ENCODE measurements at places on chromosomes 16 and 17.

- no peak for DNase-seq
Measured at GRCh38 chr16:63945806-63946205, 1176.1 kb downstream of the CDH11 start.

GRCh38 chr17:74325743-74326379, at the start of gene KIF19:
KIF19 (plus strand) TSS chr17:74326226; CDS start chr17:74326350, 124 bp downstream.
- DNase-seq = no peak

GRCh38 chr16:64089697-64090096, 1032.2 kb downstream of the CDH11 start:
- no peak for DNase-seq

GRCh38 chr17:38815576-38816193, 9.4 kb downstream of the CWC25 start:
- DNase-seq = no peak

GRCh38 chr17:2814481-2815341, 18.5 kb downstream of the RAP1GAP2 start:
- no peak for DNase-seq

GRCh38 chr17:82831041-82831817, 8.6 kb downstream of the ZNF750 start:
- no peak for DNase-seq

GRCh38 chr16:21223787-21224186, 9.7 kb upstream of the ANKS4B start:
- no peak for DNase-seq

DNA sequence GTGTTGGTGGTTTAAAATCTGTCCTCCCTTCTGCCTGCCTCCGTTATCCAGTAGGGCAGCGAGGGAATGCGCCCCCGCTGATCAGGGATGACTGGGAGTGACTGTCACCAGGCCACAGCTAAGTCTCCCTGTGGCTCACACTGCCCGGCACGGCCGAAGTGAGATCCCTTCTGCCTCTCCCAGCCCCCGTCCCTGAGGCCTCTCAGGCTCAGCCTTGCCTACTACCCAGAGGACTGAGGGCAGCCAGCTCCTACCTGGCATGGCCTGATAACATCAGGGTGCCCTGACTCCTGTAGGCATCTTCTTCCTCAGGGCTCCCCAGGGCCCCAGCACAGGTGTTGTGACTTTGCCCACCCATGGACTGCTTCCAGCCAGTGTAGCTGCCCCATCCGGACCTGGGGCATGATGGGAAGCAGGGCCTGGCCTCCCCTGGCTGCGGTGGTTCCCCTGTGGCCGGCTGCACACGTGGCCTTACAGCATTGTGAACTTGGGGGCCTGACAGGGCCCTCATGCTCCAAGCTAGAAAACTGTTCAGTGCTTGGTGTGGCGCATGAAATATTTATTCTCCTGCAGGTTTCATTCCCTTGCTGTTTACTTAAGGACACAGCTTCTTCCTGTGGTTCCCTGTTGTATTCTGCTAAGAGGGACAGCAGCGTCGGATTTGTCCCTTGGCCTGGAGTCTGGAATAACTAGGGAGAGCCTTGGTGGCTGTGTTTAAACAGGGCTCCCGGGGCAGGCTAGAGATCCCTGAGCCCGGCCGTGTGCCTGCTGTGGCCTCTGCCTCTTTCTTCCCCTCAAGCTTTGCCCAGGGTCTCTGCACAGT, 30.0 kb downstream of the GINS2 start:
- DNase-seq = no peak

- DNase-seq = no peak
Measured at GRCh38 chr16:87424266-87424665, 32.1 kb downstream of the MAP1LC3B start.

DNA sequence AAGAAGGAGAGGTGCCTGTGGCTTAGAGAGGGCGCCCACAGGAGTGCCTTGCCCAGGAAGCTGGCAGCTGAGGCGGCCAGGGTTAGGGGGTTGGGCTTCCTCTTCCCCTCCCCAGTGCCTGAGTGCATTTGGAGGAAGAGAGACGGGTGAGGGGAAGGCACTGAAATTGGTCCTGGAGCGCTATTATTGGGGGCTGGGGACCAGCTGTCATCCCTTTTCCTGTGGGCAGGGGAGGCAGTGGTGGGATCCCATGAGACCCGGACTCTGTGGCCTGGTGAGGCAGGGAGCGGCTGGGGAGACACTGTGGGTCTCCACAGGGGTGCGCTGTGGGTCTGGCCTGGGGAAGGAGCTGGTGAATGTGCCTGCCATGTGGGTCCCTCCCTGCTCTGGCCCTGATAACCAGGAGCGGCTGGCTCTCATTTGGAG, 259.7 kb downstream of the SEC14L1 start:
- DNase-seq = peak; percentile 43

GRCh38 chr16:72743011-72743761, 304.7 kb downstream of the ZFHX3 start:
- no peak for DNase-seq

- DNase-seq = no peak
Measured at GRCh38 chr16:64751906-64752305, 370.0 kb downstream of the CDH11 start.

- peak; percentile 24 for DNase-seq
Measured at GRCh38 chr16:13041646-13042290, 140.4 kb downstream of the SHISA9 start.

- DNase-seq = no peak
Measured at GRCh38 chr17:75146592-75146991, 7.7 kb downstream of the JPT1 start.

DNA sequence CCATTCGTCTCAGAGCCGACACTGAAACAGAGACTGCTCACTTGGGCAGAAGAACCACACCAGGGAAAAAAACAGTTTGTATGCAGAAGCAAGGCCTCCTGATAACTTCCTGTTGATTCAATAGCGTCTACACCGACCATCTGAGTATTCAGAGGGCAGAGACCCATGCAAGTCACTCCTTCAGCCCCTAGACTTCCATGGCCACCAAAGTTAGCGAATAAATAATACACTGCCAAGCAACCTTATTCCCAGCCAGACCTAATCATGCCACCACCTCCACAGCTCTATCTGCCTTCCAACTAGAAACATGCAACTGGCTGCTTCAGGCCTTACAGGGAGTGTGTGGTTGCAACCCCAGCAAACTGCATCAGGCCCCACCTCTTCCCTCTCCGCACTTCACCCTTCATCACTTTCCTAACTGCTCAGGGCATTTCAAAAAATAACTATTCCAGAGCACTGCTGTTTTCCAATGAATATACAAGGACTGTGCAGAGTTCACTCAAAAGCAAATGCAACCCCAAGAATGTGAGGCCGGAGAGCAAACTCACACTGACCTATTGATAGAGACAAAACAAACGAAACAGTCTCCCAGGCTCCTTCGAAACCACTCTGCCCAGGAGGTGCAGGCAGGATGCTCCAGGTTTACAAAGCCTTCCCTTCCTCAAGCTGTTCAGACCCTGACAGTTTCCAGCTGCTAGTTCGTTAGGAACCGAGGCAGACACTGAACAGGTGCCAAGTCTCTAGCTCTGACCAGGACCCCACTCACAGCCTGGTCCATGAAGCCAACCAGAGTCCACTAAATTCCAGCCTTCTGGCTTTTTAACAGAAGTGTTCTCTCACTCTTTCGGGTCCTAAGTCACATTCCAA, 3.6 kb downstream of the USP7 start:
- DNase-seq = no peak

DNA sequence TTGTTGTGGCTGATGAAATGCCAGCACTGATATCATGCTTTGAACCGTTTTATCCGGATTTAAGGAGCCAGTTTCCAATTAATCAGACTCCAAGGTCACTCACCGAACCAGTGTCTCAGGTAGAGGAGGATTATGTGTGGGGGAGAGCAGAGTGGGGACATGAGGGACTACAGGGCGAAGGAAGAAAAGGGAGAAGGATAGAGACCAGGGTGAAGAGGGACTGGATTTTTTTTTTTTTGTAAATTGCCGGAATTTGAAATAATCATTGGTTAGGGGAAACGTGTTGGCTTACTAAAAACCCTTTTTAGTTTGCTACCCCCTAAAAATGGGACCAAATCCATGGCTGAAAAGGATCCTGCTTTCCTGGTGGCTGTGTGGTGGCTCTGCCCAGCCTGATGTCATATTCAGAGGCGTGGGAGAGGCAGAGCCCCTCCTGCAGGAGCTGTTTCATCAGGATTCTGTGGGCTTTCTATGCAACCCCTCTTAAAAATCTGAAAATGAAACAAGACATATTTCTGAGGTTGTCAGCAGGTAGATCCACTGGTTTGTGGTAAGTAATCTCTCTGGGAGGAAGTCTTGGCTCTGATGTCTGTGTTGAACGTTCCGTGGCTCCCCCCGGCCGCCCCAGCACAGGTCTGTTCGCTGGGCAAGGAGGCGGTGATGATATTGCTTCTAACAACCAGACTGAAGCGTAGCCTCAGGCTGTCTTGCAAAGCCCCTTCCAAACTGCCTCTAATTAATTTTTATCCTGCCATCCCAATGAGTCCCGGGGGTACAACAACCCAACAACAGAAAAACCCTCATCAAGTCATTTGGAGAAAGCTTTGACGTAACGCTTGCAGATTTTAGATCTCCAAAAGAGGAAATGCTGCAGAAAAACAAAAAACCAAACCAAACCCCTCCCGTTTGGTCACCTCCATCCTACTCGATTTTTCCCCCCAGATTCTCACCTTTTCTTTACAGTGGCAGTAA, 143.0 kb upstream of the ZFHX3 start:
- DNase-seq = no peak

DNA sequence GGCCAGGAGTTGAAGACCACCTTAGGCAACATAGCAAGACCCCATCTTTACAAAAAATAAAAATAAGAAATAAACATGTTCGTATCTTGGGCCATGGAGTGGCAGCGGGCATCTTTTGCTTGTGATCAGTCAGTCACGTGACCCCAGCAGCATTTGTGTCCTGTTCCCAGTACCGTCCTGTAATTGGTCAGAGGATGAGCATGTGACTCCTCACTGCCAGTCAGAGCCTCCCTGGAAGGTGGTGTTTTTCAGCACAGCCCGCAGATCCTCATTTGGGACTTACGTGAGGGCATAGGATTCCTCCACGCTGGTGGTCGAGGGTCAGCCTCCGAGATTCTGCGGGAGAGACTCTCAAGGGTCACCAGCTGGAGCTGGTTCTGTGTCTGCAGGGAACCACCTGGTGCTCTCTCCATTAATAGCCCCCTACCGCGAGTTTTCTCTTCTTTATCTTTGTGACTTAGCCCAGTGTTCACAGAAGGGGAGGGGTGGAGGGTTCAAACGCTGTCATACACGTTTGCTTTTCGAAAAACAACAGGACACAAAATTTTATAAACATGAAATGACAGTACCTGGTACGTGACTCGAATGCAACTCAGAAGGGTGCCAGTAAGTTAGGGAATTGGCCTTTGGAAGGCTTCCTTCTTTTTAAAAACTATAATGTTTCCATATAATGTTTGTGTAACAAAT, 17.2 kb downstream of the MRC2 start:
- peak; percentile 19 for DNase-seq

GRCh38 chr16:10760858-10761257, 17.2 kb downstream of the NUBP1 start:
- DNase-seq = no peak

GRCh38 chr17:43530288-43531081, 15.7 kb downstream of the ETV4 start:
- DNase-seq = peak; percentile 31

GRCh38 chr16:84607694-84608093, 10.2 kb downstream of the COTL1 start:
- no peak for DNase-seq

DNA sequence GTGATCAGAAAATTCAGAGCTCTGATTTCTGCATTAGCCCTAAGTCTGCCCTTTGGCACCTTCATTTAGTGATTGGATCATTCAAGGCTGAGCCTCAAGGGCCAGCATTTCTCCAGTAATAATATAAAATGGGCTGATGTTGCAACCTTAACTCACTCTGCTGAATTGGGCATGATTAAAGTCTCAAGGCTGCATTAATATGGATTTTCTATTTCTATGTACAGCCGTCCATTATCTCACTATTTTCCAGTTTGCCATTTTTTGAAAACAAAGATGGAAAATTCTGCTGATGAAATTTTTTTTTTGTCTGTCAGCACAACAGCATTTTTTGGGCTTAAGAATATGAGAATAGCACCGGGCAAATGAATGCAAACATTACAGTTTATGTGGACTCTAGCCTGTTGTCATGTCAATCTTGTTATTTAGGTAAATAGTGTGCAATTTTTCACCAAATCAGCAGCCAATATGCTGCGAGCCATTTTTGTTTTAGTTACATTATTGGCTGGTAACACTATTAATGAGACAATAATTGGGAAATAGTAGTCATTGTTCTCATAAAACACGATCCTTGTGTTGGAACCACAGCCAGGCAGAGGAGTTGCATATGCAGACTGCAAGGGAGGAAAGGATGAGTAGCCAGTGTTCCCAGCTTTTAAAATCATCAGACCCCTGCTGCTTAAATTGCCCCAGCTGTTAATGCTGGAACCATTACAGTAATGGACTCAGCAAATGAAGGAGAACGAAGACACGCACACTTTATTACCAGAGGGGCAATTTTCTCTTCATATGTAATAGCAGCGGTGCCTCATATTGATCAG, 10.5 kb downstream of the FTO start:
- DNase-seq = no peak

DNA sequence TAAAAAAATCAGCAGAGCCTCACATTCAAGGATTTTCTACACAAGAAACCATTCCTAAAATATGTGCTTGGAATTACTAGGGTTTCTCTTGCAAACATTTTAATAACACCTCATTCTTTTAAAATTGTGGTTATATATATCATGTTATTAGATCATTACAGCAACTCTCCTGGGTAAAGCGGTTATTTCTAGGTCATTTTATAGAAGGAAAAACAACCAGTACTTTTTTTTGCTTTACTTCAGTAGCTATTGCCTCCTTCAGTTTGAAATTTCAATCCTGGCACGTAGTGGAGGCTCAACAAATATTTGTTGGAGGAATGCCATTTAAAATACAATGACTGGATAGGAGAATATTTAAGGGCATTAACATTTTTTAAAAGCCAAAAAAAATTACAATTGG, 220.6 kb downstream of the CDRT15L2 start:
- no peak for DNase-seq

GRCh38 chr17:69218986-69219385, 9.6 kb downstream of the ABCA10 start:
- no peak for DNase-seq

DNA sequence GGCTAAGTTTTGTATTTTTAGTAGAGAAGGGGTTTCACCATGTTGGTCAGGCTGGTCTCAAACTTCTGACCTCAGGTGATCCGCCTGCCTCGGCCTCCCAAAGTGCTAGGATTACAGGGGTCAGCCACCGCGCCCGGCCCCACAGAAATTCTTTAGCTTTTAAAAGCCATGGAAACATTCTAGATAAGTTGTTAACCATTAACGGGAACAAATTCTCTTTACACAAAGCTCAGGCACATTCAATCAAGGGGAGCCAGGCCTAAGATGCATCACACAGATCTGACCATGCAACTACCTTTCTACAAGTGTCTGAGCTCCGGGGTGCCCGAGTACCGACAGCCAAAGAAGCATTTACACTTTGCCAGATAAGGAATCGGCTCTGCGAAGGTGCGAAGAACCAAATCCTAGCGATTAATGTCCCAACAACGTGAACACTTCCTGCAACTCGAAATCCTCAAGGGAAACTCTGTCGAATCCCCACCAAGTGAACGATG, 1.0 kb downstream of the EMC8 start:
- DNase-seq = no peak

GRCh38 chr17:57465610-57466009, 209.3 kb downstream of the MSI2 start:
- DNase-seq = no peak

GRCh38 chr16:50519602-50520001, 28.6 kb upstream of the NKD1 start:
- DNase-seq = no peak
